ENCODE measurements at places on chromosomes 7 and 10.

DNA sequence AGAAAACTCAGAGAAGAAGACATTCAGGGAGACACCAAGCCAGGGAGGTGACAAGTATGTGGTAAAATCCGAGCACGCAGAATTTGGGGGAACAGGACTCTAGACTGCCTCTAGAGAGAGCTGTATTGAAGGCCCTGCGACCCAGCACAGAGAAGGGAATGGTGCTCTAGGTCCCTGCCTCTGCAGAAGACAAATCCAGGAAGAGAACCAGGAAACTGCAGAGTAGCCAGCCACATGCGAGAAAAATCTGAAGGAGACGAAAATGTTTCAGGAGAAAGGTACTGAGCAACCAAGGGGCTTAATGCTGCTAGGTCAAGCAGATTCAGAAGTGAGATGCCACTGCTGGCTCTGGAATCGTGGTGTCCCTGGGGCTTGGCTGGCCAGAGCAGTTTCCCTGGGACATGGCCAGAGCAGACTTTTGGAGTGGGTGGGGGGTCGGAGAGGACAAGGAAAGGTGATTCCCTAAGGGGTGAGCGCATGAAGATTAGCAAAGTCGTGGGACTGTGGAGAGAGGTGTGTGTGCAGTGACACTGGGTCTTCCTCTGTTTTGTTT lies 158.0 kb upstream of the KLF6 start:
- ATAC-seq = no peak

GRCh38 chr7:151428378-151429236 lies 11.3 kb downstream of the CRYGN start:
- ATAC-seq = peak; percentile 96

DNA sequence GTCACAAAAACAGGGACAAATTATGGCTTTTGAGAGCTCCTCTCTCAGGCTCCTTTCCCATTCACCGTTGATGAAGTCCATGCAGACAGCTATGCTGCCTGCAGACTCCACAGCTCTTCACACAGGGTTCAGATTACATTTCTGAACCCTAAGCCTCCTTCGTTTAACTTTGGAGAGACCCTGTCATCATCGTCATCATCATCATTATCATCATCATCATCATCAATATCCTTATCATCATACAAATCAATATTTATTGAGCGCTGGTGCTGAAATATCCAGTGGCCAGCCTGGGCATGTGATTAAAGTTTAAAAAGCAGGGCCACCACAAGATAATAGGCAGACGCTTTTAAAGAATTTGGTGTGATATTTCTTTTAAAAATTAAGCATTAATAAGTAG lies 66.6 kb downstream of the FRMPD2 start:
- no peak for ATAC-seq

- no peak for ATAC-seq
Measured at GRCh38 chr10:128310971-128311658, 184.9 kb upstream of the MKI67 start.

DNA sequence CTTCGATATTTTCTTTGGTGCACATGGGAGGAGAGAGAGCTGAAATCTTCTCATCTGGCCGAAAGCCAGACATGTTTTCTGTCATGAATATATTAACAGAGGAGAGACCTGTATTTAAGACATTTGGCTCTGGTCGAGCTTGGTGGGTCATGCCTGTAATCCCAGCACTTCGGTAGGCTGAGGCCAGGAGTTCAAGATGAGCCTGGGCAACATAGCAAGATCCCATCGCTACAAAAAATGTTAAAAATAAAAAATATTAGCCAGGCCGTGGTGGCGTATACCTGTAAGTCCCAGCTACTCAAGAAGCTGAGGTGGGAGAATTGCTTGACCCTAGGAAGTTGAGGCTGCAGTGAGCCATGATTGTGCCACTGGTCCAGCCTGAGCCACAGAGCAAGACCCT lies 21.9 kb upstream of the GATA3 start:
- no peak for ATAC-seq

DNA sequence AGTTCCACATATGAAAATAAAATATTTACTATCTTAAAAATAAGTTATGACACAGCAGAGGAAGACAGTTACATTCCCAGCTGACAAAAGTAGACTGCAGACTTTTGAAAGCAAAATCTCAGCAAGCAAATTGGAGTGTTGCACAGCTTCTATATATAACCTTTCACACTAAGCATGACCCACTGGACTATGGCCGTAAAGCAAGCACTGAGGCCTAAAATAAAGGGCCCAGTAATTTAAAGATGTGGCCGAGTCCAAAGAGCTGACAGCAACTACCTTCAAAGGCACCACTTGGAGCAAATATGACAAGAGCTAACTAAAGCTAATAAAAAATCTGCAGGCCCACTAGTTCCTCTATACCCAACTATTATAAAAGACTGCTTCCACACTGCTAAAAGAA lies 6.5 kb downstream of the GDI2 start:
- ATAC-seq = no peak

DNA sequence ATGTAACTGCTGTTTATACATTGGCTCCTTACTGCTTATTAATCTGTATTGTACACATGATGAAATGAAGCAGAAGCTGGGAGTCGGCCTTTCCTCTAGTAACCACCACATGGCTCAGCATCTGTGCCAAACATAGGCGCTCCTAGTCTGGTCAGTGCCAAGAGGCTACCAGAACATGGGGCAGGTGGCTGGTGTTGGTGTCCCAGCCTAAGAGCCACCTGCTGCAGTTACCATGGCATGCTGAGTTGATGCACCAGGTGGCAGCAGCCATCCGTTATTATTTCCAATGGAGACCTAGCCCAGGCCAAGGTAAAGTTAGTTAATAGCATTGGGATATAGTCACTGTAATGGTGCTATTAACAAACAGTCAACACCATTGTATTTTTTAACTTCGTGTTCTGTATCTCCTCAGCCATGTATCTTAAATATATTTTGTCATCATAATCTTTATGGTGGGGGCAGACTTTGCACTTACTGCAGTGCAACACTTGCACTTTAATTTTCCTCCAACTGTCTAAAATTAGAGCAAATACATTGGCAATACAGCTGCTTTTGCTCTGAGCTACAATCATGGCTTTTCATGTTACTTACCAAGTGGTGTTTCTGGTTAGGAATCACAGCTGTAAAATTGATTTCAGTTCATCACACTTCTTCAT lies 33.1 kb downstream of the HBP1 start:
- peak; percentile 58 for ATAC-seq

DNA sequence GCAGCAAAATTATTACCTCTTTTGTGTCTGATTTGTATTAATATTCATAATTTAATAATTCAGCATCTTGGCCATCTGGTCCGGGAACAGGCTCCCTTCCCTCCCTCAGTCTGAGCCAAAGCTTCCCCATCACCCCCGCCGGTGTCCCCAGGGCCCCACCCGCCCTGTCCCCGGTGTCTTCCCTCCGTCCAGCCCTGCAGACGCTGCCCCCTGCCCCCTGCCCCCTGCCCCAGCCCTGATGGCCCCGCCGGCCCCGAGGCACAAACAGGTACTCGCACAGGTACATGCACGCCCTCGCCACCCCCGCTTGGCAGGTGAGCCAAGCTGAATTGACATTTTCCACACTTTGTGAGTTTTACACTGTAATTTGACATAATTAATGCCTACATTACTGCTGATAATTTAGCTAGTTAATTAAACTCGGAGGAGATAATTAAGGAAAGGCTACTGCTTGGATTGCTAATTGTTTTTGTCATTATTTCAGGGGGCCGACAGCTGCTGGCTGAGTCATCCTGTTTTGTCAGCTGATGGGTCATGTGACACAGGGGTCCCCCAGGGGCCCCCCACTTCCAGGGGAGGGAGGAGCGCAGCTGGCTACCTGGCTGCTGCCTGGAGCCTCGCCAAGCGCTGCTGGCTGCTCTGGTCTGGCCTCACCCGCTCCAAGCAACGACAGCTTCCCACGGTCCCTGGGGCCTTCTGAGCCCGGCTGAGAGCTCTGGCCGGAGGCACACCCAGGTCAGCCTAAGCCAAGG lies 36.6 kb downstream of the MICALL2 start:
- ATAC-seq = peak; percentile 79

DNA sequence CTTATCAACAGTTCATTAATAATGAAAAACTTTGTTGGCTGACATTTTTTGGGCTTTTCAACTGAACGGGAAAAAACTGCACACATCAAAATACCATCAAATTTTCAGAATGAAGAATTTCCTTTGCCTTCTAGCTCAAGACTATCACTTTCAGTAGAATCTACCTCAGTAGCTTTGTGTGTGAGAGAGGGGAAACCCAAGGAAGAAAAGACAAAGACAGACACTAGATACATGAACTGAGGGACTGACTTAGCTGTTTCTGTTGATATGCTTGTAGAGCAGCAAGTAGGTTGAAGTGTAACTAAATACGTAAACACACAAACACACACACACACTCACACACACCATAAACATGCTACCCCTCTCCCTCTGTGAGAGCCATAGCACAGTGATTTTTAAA lies 257.1 kb downstream of the CDK14 start:
- no peak for ATAC-seq

GRCh38 chr7:108613147-108613948 lies 43.7 kb downstream of the DNAJB9 start:
- ATAC-seq = peak; percentile 37

- peak; percentile 92 for ATAC-seq
Measured at GRCh38 chr10:113679463-113680189, at the start of gene CASP7. Gene CASP7, plus strand, starts transcription at chr10:113679912. Its CDS starts 17,582 bp downstream, at chr10:113697494.

DNA sequence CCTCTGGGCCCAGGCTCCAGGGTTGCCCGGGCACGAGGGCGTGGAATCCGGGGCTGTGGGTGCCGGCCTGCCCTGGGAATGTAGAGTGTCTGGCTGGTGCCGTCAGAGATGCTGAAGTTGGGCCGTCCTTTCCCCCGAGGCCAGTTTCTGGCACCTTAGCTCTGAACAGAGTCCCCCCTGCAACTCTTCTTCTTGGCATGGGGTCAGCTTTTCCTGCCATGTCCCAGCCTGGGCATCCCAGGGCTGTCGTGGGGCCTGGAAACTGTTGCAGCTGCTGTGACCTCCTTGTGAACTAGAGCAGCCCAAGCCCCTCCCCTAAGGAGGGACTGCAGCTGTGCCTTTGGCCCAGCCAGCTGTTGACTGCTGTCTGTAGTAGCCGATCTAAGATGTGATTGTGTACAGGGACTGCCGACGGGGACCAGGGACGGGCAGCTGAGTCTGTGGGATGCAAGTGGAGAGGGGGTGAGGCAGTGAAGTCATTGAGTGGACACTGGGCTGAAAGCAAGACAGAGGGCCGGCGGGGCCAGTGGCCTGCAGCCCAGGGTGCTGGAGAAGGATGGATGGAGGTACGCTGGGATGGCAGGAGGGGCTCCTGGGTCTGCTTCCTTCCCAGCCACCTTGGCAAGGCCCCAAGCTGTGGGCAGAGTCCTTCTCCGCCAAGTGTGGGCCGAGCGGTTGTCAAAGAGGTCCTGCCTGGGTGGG lies 35.8 kb downstream of the GBX1 start:
- ATAC-seq = peak; percentile 35

DNA sequence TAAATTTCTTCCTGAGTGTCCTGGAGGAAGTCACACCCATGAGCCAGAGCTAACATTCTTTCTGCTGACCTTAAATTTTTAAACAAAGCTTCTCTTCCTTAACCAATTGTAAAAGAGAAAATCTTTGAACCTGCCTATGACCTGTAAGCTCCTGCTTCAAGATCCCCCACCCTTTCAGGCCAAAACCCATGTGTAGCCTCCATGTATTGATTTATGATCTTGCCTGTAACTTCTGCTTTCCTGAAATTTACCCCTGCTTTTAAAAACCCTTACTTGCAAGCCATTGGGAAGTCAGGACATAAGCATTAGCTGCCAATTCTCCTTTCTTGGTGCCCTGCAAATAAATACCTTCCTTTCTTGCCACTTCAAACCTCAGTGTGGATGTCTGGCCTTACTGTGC lies 68.5 kb upstream of the HECTD2 start:
- no peak for ATAC-seq

- ATAC-seq = no peak
Measured at GRCh38 chr10:74842301-74842954, 16.0 kb downstream of the KAT6B start.

- no peak for ATAC-seq
Measured at GRCh38 chr10:70567603-70568002, 34.9 kb downstream of the PRF1 start.

- ATAC-seq = peak; percentile 1
Measured at GRCh38 chr7:27178366-27178765, 4.2 kb upstream of the HOXA10 start.
